ENCODE measurements at places on chromosomes 5 and 9. TPM values are rescaled to one million over a fixed set of nuclear protein-coding genes. Genes with fewer than 3 reads are reported as not detected.

- no peaks in the 10 kb centered on the region for H3K36me3 ChIP-seq
- no peaks in the 10 kb centered on the region for H3K27me3 ChIP-seq
- peak; percentile 55 for DNase-seq
Measured at GRCh38 chr9:90915693-90916092, 114.1 kb downstream of the SYK start.

GRCh38 chr5:37685816-37686215 lies 154.0 kb downstream of the GDNF start:
- no peaks in the 10 kb centered on the region for H3K27me3 ChIP-seq
- H3K27ac ChIP-seq: no peak overlapping the region
- no peaks in the 10 kb centered on the region for H3K36me3 ChIP-seq

LMAN2 gene
- 116 TPM for total RNA-seq

DNA sequence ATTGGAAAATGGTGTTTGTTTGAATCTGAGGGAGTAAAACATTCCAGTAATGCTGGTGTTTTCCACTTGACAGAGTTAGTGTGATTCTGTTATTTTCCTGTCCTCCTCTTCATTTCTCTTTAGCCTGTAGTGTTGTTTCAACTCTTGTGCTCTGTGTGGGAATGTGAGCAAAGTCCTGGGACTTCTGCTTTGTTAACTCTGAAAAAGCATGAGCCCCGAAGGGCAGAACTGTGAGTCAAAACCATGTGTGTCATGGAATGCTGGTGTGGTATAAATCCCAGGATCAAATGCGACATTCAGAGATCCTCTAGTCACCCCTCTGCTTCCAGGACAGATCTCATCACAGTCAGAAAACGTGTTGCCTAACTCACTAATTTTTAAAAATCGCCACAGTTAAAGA lies 8.9 kb downstream of the F2R start:
- H3K4me3 ChIP-seq: no peak overlapping the region
- H3K36me3 ChIP-seq: peaks cover 7% of the 10 kb centered on the region
- H3K4me1 ChIP-seq: no peaks in the 10 kb centered on the region

QRFP gene
- not detected for total RNA-seq

DNA sequence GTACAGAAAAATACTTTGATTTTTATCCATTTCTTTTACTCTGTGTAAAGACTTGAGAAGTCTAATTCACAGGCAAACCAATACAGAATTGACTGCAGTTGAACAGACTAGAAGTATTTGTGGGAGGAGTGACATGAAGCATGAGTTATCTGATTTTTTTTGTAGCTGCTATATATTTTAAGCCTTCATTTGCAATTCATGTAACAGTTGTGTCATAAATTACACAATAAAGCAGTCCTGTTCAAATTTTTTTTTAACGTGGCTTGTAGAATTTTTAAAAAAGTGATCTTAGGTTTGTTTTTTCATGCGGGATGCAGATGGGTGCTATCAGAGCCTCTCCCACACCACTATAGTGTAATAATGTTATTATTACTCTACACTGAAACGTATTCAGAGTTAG lies 2.9 kb upstream of the MAML1 start:
- H3K4me3 ChIP-seq: no peak overlapping the region
- peaks cover 33% of the 10 kb centered on the region for H3K36me3 ChIP-seq
- H3K27me3 ChIP-seq: no peaks in the 10 kb centered on the region
- H3K27ac ChIP-seq: no peak overlapping the region

AGXT2 gene
- total RNA-seq: not detected

- H3K27me3 ChIP-seq: no peaks in the 10 kb centered on the region
- no peak for DNase-seq
- no peak overlapping the region for H3K4me3 ChIP-seq
- peaks cover 10% of the 10 kb centered on the region for H3K4me1 ChIP-seq
Measured at GRCh38 chr5:126002222-126002897, 420.8 kb upstream of the GRAMD2B start.

CYSRT1 gene
- total RNA-seq: not detected

GRCh38 chr5:159730285-159730684 lies 186.0 kb upstream of the ADRA1B start:
- H3K4me3 ChIP-seq: no peak overlapping the region
- H3K27ac ChIP-seq: no peak overlapping the region
- DNase-seq: no peak
- H3K27me3 ChIP-seq: no peaks in the 10 kb centered on the region
- H3K4me1 ChIP-seq: peaks cover 3% of the 10 kb centered on the region
- no peaks in the 10 kb centered on the region for H3K36me3 ChIP-seq

BASP1 gene
- total RNA-seq: 215 TPM

DNA sequence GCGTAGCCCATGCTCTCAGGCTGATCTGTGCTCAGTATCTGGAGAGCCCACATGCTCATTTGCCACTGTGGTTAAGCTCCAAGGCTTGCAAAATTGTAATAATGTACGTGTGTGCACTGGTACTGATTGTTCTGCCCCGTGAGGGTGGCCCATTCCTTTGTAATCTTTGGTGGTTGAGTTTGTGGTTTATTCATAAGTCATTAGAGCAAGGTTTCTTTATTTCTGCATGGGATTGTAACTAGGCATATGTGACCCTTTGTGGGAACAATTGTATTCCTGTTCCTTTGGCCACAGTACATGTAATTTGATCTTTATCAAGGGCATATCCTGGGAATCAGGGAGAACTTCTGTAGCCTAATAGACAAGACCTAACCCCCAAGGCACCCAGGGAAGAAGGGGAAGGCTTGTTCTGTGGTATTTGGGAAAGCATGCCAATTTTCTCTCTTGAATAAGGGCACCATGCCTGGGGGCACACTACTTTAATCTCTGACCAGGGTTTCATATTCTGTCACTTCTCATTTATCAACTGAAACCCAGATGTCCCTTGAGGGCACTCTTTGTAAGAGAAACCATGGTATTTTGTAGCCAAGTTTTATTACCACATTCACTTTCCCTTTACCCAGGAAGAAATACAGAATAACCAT lies 74.6 kb downstream of the NPR3 start:
- H3K27me3 ChIP-seq: no peaks in the 10 kb centered on the region
- no peak for DNase-seq
- H3K4me1 ChIP-seq: no peaks in the 10 kb centered on the region
- no peak overlapping the region for H3K4me3 ChIP-seq
- no peaks in the 10 kb centered on the region for H3K36me3 ChIP-seq

GRCh38 chr5:67095346-67096171 lies 101.0 kb downstream of the CD180 start:
- no peak overlapping the region for H3K4me3 ChIP-seq
- H3K4me1 ChIP-seq: peaks cover 29% of the 10 kb centered on the region
- H3K27ac ChIP-seq: peak overlapping the region; percentile 67
- no peaks in the 10 kb centered on the region for H3K27me3 ChIP-seq

GRCh38 chr9:134046894-134047681 lies 20.7 kb downstream of the BRD3 start:
- H3K27ac ChIP-seq: no peak overlapping the region
- no peak for DNase-seq
- no peaks in the 10 kb centered on the region for H3K4me1 ChIP-seq
- H3K4me3 ChIP-seq: no peak overlapping the region
- H3K36me3 ChIP-seq: no peaks in the 10 kb centered on the region

GRCh38 chr5:144173766-144174165 lies 3.1 kb downstream of the KCTD16 start:
- no peak overlapping the region for H3K27ac ChIP-seq
- DNase-seq: no peak
- peaks cover 5% of the 10 kb centered on the region for H3K27me3 ChIP-seq
- H3K36me3 ChIP-seq: no peaks in the 10 kb centered on the region

GRCh38 chr5:97043511-97043910 lies 98.9 kb downstream of the LIX1 start:
- no peak overlapping the region for H3K4me3 ChIP-seq
- no peak overlapping the region for H3K27ac ChIP-seq
- H3K36me3 ChIP-seq: no peaks in the 10 kb centered on the region
- DNase-seq: peak; percentile 50
- H3K4me1 ChIP-seq: peaks cover 37% of the 10 kb centered on the region

GRCh38 chr5:130706696-130707095 lies 458.4 kb downstream of the HINT1 start:
- no peak for DNase-seq
- H3K27ac ChIP-seq: no peak overlapping the region
- H3K27me3 ChIP-seq: no peaks in the 10 kb centered on the region
- H3K4me3 ChIP-seq: no peak overlapping the region

DNA sequence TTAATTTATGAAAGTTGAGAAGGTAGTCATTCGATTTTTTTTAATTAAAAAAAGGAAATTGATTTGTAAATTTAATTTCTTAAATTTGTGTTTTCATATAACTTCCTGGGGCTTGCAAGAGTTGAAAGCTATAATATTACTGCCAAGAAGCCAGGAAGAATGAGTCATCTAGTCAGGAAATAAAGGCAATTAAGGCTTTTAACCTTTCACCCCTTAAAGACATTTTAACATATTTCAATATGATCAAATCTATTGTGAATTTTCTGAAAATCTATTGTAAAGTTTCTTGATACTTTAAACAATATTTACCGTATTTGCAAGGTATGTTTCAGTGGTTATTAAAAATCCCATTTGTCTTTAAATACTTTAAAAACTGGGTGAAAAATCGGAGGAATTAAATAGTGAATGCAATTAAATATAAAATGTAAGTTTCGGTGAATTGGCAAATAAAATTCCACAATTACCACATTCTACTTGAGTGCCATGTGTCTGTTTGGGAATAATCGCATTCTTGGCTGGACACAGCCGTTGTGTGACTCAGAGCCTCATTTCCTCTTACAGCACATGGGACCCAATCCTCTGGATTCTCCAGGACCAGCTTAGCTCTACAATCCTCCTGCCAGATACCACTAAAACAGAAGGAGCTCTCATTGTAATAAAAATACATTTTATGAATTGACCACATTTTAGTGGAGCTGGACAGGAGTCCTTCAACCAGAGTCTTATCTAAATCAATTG lies 310.7 kb downstream of the HCN1 start:
- no peaks in the 10 kb centered on the region for H3K36me3 ChIP-seq
- no peak for DNase-seq
- H3K27ac ChIP-seq: no peak overlapping the region
- no peaks in the 10 kb centered on the region for H3K27me3 ChIP-seq
- no peak overlapping the region for H3K4me3 ChIP-seq

IFNA21 gene
- total RNA-seq: not detected

- no peak overlapping the region for H3K27ac ChIP-seq
- no peak for DNase-seq
- no peaks in the 10 kb centered on the region for H3K27me3 ChIP-seq
- no peaks in the 10 kb centered on the region for H3K36me3 ChIP-seq
- H3K4me1 ChIP-seq: no peaks in the 10 kb centered on the region
Measured at GRCh38 chr5:161925960-161926359, 78.0 kb downstream of the GABRA1 start.

- peaks cover 4% of the 10 kb centered on the region for H3K4me1 ChIP-seq
- no peak overlapping the region for H3K27ac ChIP-seq
- no peaks in the 10 kb centered on the region for H3K36me3 ChIP-seq
- H3K4me3 ChIP-seq: no peak overlapping the region
- no peak for DNase-seq
Measured at GRCh38 chr5:143674469-143674786, 137.5 kb upstream of the HMHB1 start.

RNF183 gene
- total RNA-seq: 0.09 TPM

- no peak for DNase-seq
- H3K27me3 ChIP-seq: no peaks in the 10 kb centered on the region
- H3K4me3 ChIP-seq: no peak overlapping the region
Measured at GRCh38 chr9:88291056-88291455, 97.2 kb upstream of the SPIN1 start.

- H3K27ac ChIP-seq: no peak overlapping the region
- no peaks in the 10 kb centered on the region for H3K36me3 ChIP-seq
- no peak overlapping the region for H3K4me3 ChIP-seq
- DNase-seq: peak; percentile 91
- peaks cover 41% of the 10 kb centered on the region for H3K27me3 ChIP-seq
- peaks cover 35% of the 10 kb centered on the region for H3K4me1 ChIP-seq
Measured at GRCh38 chr9:38421498-38422211, 2.6 kb downstream of the IGFBPL1 start.

GGTA1 gene
- total RNA-seq: not detected

LRRC19 gene
- total RNA-seq: not detected

ERP44 gene
- 18.0 TPM for total RNA-seq

ZNF454 gene
- total RNA-seq: 0.22 TPM

LCN9 gene
- total RNA-seq: 2.4 TPM

KIF12 gene
- total RNA-seq: 0.59 TPM

- peaks cover 41% of the 10 kb centered on the region for H3K27me3 ChIP-seq
- no peak overlapping the region for H3K27ac ChIP-seq
- peak overlapping the region; percentile 77 for H3K4me3 ChIP-seq
- peaks cover 22% of the 10 kb centered on the region for H3K4me1 ChIP-seq
Measured at GRCh38 chr9:95005278-95006143, 279.0 kb downstream of the AOPEP start.

GRCh38 chr9:120854596-120855327 lies 12.0 kb upstream of the PSMD5 start:
- H3K27me3 ChIP-seq: no peaks in the 10 kb centered on the region
- DNase-seq: no peak
- no peak overlapping the region for H3K27ac ChIP-seq
- H3K36me3 ChIP-seq: no peaks in the 10 kb centered on the region
- H3K4me1 ChIP-seq: peaks cover 22% of the 10 kb centered on the region
- no peak overlapping the region for H3K4me3 ChIP-seq

RNF44 gene
- total RNA-seq: 38.7 TPM

SPEF2 gene
- 5.8 TPM for total RNA-seq

GRCh38 chr9:26313108-26313507 lies 579.5 kb downstream of the CAAP1 start:
- H3K4me3 ChIP-seq: no peak overlapping the region
- H3K27me3 ChIP-seq: no peaks in the 10 kb centered on the region
- no peak overlapping the region for H3K27ac ChIP-seq

- DNase-seq: peak; percentile 8
- no peaks in the 10 kb centered on the region for H3K36me3 ChIP-seq
- no peak overlapping the region for H3K4me3 ChIP-seq
- H3K27ac ChIP-seq: no peak overlapping the region
- H3K27me3 ChIP-seq: peaks cover 58% of the 10 kb centered on the region
Measured at GRCh38 chr5:168844016-168844921, 265.1 kb upstream of the PANK3 start.

DNA sequence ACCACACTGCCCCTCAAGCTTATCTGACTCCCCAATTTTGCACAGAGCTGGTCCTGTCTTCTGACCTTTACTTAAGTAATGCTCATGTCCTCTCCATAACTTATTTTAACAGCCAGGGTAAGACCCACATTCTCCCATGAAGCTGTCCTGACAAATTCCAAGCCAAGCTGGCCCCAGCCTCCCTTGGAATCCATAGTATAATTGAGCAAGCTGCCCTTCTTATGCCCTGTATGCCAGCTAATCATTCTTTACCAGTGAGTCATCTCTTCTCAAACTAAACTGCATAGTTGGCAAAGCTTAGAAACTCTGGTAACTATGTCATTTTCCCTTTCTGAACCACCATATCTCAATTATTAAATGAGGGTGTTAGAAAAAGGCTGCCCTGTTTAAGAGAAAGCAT lies 92.4 kb downstream of the NFIB start:
- H3K27ac ChIP-seq: no peak overlapping the region
- H3K36me3 ChIP-seq: no peaks in the 10 kb centered on the region
- no peak overlapping the region for H3K4me3 ChIP-seq
- no peaks in the 10 kb centered on the region for H3K27me3 ChIP-seq
- DNase-seq: no peak
